ENCODE measurements at places on chromosomes 1 and 21.

GRCh38 chr1:6917067-6917466, 131.8 kb downstream of the CAMTA1 start:
- DNase-seq, result no peak

DNA sequence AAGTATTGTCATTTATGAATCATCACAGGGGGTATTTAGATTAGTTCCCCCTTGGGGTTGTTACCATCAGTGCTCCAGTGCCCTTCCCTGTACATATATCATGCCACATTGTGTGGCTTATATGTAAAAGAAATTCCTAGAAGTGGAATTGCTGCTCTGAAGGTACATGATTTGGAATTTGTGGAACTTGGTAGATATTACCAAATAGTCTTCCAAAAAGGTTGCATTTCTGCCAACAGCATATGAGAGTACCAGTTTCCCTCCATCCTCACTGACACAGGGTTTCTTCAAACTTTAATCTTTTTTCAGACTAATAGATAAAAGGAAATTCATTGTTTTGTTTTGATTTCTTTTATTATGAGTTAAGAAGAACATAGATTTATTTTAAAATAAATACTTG, 41.3 kb downstream of the AKNAD1 start:
- DNase-seq, result no peak

DNA sequence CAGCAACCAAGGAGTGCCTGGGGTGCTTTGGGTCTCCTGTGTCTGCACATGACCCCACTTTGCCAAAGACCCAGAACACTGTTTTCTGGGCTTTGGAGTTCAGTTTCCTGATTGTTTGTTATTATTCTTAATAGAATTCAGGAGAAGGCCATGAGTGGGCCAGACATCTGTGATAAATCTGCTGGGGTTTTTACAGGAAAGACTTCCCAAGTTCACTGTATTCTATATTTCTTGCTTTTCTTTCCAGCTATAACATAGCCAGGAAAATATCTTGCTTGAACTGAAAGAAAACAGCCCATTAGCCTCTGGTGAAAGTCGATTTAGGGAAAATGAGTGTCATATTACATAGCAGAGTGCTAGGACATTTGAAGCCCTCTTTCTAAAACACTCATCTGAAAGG, 345.1 kb upstream of the USP24 start:
- DNase-seq, result no peak

DNA sequence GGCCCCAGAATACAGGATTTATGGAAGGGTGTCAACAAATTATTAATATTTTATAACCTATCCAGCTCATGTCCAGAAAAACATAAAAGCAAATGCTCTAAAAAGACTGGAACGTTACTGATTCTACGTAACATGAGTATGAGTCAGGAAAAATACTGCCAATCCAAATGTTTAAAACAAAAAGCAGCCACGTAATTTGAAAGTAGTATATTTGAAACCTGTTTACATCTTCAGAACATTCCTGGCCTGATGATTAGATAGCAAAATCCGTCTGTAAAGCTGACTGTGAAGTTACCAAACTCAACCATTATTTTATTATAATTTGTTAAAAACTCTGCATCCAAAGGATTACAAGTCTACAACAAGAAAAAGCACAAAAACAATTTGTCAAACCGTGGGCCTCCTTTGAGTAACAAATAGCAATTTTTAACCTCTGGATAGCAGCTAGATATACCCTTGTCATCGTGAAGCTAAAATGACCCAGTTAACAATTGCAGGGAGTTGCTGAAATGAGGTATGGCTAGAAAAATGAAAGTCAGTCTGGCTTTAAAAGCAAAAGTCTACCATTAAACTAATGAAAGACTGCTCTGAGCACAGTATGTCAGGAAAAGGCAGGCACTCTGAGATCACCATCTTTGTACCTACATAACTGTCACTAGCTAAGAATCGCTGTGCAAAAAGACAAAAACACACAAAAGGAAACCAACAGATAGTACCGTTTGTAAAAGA, 1.2 kb downstream of the UBR4 start:
- DNase-seq, result no peak

DNA sequence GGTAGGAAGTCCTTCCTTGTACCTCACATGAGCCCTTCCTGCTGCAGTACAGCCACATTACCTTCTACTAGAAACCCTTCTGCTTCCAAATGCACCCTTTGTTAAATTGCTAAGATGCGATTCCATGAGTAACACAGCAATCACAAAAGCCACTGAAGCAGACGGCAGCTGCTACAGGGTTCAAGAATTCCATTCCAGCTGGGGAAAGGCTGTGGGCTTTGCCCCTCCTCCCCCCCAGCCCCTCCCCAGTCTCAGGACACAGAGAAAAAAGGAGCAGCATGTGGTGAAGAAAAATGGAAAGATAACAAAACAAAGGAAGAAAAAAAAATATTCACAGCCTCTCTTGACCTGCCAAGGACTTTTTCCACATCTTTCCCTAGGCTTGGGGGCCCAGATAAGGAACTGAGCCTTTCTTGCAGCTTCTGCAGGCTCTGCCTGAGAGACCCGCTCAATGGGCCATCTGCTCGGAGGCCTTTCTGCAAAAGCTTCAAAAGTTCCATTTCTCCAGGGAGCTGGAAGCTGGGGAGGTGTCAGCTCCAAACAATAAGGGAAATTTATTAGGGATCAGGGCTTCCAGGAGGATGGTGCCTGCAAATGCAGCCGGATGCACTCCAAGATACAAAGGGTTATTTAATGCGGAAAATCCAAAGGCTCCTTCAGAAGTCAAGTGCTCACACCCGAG, 72.1 kb downstream of the SYT2 start:
- no peak for DNase-seq

DNA sequence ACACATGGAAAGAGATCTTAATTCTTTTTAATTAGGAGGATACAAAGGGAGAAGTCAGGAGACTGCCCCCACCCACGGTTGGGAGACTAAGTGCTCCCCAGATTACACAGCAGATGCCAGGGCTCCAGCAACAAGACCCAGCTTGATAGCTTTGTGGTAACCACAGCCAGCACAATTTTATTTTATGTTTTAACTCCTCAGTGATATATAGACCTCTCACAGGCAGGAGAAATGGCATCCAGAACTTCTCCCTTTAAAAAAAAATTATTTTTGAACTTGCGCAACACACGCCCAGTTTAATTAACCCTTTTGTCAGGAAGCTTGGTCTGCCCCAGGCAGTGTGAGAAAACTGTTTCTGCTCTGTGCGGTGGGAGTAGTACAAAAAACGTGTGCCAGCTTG, 62.6 kb upstream of the ACOT11 start:
- no peak for DNase-seq

DNA sequence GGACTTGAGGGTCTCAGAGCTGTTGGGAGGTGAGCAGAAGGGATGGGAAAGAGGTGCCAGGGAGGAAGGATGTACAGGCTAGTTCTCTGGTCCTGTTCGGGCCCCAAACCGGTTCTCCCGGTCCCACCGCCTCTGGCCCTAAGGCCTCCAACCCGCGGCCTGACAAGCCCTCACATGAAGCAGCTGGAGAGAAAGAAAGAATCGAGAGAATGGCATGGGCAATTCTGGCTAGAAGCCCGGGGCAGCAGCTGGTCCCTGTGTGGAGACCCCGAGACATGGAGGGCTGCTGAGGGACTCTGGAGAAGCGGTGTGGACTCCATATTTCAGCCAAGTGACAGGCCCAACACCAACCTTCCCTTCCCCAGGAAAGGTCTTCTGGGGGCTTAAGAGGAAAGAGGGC, 730 bp downstream of the CDC42SE1 start:
- no peak for DNase-seq

GRCh38 chr1:161491472-161491871, 13.8 kb upstream of the FCGR2A start:
- DNase-seq, result no peak

DNA sequence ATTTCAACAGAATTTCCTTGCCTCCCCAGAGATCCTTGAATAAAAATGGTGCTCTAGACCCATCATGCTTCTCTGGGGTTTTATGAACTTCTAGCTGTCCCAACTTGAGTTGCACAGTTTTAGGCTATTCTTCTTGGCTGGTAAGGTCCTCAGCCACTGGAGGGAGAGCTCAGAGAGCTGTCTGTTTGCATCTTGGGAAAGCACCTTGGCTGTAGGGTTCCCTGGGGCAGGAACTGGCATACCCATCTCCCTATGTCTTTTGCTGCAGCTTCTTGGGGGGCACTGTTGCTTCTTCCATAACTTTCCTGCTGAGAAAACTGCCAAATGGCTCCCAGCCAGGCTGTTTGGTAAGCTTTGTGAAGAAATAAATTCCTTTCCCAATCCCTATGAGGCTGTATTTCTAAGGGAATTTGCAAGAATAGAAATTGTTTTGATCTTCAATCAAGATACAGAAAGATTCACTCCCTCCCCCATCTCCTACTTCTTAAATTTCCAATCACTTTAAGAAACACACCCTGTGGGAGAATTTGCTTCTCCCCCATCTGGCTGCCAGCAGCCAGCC, 8.2 kb upstream of the FMOD start:
- DNase-seq, result no peak

GRCh38 chr1:25110485-25110884, 121.8 kb downstream of the SYF2 start:
- no peak for DNase-seq

- DNase-seq, result no peak
Measured at GRCh38 chr1:112034277-112034676, 44.8 kb upstream of the KCND3 start.

DNA sequence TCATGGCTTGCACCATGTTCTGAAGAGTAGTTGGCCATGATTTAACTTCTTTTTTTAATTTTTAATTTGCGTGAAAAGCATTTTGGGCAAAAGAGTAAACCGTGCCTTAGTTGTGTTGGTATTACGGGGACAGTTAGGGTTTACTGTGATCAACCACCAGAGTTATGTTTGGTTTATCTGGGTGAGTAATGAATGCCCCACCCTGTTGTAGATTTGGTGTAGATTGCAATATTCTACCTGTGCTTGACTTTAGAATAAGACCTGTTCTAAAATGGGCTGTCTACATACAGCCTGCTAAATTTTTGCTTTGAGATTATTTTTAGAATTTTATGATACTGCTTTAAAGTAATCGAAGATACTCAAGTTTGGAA, 1.4 kb downstream of the USP25 start:
- no peak for DNase-seq

GRCh38 chr1:93964777-93965200, 55.6 kb upstream of the GCLM start:
- DNase-seq, result no peak

- no peak for DNase-seq
Measured at GRCh38 chr1:210159211-210159610, 73.4 kb upstream of the SERTAD4 start.

GRCh38 chr1:4700801-4701200, 46.4 kb downstream of the AJAP1 start:
- DNase-seq, result no peak

DNA sequence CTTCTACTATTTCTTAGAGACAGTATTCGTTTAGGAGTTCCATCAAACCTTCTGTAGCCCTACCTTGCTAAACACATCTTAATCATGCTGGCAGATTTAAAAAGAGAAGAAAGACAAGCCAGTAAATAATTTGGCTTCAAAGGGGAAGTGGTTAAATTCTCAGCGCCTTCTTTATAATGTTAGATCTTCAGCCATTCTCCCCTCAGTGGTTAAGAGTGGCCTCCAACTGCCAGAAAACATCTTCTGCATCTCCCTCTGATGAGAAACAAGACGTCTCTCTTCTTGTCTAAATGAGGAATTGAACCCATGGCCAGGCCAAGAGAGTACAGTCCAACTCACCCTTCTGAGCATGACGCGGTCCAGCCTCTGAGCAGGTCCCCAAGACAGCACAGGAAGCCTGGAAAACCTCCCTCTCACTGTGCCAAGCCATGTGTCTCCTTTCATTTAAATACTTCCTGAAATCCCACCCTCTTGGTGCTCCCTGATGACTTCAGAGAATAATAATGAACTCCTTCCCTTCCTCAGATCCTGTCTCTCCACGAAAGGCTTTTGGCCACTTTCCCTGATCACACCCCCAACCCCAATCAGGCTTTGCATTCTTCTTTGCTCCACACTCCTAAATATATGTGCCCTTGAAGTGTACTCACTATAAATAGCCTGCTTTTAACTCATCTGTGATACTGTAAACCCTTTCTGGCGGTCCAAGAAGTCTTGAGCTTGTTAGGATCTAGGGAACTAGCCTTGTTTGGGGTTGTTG, 16.4 kb upstream of the LRRC52 start:
- no peak for DNase-seq

All from AG04449 (cell line).